ENCODE measurements at places on chromosomes 16 and 17.

GRCh38 chr17:61383689-61384201 lies 15.9 kb upstream of the TBX2 start:
- no peak for DNase-seq

DNA sequence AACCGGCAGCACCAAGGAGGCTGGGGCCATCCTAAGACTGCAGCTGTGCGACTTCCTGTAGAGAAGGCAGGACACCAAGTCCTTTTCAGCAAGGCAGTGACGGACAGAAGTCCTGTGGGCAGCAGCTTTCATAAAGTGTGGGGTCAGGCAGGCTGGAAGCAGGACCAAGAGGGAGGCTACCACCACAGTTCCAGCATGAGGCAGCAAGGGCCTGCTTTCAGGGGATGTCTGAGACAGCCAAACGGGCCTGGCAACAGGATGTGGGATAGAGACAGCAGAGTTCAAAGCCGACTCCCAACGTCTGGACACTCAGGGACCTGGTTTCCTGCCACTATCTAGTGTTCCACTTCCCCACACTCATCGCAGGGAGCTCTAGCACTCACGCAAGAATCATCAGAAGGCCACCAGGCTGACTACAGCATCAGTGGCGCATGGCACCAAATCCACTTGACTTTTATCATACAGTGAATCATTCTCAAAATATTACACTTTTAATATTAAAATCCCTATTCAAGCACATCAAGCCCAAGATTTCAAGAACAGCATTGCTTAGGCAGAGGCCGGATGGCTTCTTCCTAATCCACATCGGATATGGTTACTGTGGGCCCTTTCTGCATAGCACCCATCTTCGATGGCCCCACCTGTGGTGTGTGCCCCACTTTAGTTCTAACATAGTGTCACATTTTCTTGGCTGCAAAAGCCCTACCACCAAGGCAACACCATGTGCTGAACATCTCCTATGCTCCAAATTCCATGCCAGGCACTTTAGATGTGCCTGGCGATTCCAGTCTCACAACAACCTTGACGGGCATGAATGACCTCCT lies 5.2 kb downstream of the USP7 start:
- DNase-seq, result peak; percentile 36

- no peak for DNase-seq
Measured at GRCh38 chr17:42878924-42879595, 21.5 kb upstream of the G6PC1 start.

GRCh38 chr17:45063198-45063597 lies 2.1 kb downstream of the NMT1 start:
- no peak for DNase-seq

DNA sequence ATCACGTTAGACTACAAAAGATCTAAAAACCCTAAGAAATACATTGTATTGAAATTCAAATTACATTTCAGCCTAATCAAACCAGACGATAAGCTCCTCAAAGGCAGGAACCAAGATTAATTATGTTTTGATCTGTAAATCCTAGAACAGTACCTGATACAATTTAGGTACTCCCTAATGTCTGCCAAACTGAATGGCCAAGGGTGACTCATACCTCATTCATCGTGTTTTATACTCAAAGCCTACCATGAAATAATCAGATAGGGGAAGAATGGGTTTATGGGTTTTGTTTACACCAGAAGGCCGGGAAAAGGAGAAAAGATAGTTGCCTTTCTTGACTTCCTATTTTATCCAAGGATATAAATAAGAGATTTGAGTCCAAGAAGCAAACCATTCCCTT lies 19.3 kb downstream of the MMD start:
- DNase-seq, result no peak

- DNase-seq, result no peak
Measured at GRCh38 chr16:83958846-83959565, 6.0 kb downstream of the OSGIN1 start.

DNA sequence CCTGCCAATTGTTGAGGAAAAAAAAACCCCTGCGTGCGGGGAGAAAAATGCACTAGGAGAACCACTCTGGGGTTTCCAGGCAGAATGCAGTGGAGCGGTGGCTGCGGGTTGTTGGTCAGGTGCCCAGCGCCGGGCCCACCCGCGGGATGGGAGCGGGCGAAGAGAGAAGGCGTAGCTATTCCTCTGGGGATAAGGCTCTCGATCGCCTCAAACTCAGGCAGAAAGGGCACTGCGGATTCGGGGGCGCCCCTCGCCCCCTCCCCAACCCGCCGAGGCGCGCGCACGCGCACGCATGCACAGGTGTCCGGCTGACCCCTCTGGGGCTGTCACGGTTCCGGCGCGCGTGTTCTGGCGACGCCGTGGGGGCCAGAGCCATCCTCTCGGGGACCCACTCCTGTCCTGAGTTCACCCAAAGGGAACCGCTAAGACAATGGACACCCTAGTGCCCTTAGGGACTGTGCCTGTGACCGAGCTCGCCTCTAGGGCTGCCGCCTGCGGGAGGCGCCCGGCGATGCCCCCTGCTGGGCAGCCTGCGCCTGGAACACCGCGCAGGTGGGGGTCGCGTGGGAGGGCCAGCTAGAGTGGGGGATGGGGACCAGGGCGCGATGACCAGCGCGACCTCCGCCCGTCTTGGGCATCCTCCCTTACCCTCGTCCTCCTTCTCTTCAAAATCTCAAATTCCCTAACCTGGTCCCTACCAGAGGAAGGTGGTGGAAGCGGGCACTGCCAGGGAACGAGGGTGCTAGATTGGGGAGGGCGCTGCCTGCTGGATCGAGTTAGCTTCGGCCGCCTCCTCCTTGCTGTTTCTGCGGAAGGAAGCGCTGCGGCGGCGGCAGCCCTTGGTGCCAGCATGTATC lies 14.4 kb upstream of the CBX8 start:
- DNase-seq, result no peak

GRCh38 chr16:55447231-55447630 lies 31.8 kb upstream of the MMP2 start:
- no peak for DNase-seq

DNA sequence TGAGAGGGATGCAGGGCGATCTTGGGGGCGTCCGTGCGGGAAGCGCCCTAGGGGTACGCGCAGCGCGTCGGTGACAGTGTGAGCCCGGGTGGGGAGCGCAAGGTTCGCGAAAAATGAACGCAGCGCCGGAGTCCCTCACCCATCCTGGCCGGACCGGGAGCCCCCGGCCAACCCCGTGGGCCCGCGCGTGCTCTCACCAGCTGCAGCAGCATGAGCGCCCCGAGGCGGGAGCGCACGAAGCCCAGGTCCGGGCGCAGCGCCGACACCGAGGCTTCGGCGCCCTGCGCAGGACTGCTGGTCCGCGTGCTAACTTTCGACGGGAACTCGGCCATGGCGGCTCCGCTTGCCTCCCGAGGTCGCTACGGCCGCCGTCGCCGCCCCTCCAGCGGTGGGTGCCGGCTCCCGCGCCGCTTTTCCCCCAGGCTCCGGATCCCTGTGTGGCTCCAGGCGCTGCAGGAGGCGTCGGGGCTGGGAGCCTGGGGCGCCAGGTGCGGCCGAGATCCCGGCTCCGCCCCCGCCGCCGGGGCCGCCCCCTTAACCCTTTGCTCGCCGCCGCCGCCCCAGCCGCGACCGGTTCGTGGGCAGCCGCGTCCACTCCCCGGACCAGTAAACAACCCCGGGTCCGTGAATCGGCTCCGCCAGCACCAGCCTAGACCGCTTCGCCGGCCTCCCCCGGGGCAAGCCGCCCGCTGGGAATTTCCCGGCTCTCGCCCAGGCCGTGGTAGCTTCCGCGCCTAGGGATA lies at the start of gene PLLP:
PLLP (minus strand) TSS at position 464 of the 743 bp plus-strand sequence; CDS start at position 332, 132 bp downstream.
- peak; percentile 51 for DNase-seq

- DNase-seq, result no peak
Measured at GRCh38 chr16:75264457-75264998, 13.1 kb upstream of the BCAR1 start.

DNA sequence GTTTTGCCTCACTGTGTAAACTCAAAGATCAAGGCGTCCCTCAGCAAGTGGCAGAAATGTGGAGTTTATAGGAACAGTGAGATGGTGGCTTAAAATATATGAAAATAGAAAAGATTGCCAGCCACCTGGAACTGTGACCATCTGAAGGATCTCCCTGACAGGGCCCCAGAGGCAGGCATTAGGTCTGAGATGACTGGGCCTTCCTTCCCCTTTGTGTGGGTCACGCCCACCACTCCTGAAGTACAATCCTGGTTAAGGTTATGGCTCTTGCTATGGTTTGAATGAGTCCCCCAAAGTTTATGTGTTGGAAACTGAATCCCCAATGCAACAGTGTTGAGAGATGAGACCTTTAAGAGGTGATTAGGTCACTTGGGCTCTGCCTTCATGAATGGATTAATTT lies 6.4 kb downstream of the ST6GALNAC2 start:
- no peak for DNase-seq

GRCh38 chr17:13030459-13031300 lies 12.9 kb upstream of the ELAC2 start:
- peak; percentile 23 for DNase-seq

DNA sequence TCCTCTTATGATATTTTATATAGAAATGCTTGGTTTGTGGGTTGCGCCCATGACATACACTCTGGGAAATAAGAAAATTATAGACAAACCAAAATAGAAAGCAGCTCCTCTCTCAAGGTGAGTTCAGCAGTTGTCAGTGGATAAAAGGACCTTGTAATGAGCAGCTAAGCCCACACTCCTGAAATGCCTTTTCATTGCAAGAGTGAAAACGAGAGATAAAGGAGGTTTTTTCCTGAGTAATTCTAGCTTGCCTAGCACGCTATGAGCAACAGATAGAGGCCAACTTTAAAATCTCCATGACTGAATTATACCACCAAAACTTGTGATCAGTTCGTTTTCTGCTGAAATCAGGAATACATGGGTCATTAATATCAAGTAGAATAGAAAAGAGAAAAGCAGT lies 261.8 kb upstream of the CACNG5 start:
- DNase-seq, result no peak

GRCh38 chr17:73943416-73944110 lies 259.9 kb upstream of the RPL38 start:
- no peak for DNase-seq

GRCh38 chr17:67055041-67055443 lies 10.7 kb downstream of the CACNG1 start:
- no peak for DNase-seq

DNA sequence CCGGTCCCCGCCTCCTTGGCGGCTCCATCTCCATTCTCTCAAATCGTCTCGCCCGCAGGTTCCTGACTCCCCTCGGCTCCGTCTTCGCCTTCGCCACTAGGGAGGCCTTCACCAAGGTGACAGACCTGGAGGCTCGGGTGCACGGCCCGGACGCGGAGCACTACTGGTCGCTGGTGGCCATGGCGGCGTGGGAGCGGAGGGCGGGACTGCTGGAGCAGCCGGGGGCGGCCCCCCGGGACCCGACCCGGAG lies 862 bp downstream of the GLTPD2 start:
- DNase-seq, result no peak

DNA sequence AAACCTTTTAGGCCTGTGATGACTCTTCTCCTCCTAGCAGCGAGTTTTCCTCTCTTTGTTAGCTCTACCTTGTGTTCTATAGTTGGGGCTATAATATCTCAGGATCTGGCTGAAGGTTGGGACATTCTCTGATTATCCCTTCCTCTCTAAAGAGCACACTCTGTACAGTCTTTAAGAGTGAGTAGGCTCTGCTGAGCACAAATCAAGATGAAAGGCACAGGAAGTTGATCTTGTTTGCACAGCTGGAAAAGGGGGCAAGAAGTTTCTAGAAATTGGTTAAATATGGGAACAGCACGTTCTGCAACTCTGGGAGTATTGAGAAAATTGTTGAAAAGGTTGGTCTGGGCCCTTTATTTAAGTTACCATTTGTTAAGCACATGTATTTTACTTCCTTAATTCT lies 240.9 kb downstream of the CDH11 start:
- no peak for DNase-seq

DNA sequence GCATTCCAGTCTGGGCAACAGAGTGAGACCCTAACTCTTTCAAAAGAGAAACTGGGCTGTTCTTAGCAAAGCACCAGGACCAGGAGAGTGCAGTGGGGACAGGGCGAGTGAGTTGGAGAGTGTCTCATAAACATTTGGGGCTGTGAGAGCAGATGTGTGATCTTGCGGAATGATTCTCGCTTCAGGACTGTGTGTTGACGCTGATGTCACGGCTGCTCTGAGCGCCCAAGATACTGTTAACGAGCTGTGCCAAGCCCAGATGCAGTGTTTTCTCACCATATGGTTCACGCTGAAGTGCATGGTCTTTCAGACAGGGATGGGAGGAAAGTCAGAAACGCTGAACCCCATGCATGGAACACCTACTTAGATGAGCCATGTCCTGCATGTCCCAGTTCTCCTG lies 438.2 kb downstream of the HS3ST4 start:
- DNase-seq, result no peak

- no peak for DNase-seq
Measured at GRCh38 chr16:48608452-48608851, 1.5 kb downstream of the N4BP1 start.

DNA sequence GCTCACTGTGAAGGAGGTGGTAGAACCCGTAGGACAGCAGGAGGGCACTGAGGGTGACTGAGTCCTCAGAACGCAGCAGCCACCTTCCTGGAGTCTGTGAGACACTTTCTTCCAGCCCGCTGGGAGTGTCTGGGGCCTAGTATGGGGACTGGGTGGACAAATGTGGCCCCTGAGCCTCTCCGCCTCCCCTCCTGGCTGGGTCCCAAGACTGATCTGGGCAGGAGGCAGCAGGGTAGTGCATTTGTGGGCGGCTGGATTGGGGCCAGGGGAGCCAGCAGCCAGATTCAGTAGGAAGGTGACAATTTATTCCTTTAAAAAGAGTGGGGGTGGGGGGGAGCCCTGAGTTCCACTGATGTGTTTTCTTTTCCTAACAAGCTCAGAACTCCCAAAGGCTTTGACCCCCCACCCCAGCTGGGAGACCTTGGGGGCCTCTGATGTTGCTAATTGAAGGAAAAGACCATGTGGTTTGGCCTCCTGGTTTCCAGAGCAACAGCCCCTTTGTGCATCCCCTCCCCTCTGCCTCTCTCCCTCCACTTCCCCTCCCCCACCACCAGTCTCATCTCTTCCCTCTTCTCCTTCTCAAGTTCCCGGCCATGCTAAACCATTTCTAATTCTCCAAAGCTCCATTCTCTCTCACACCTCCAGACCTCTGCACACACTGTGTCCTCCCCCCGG lies 4.4 kb downstream of the CLEC19A start:
- no peak for DNase-seq

DNA sequence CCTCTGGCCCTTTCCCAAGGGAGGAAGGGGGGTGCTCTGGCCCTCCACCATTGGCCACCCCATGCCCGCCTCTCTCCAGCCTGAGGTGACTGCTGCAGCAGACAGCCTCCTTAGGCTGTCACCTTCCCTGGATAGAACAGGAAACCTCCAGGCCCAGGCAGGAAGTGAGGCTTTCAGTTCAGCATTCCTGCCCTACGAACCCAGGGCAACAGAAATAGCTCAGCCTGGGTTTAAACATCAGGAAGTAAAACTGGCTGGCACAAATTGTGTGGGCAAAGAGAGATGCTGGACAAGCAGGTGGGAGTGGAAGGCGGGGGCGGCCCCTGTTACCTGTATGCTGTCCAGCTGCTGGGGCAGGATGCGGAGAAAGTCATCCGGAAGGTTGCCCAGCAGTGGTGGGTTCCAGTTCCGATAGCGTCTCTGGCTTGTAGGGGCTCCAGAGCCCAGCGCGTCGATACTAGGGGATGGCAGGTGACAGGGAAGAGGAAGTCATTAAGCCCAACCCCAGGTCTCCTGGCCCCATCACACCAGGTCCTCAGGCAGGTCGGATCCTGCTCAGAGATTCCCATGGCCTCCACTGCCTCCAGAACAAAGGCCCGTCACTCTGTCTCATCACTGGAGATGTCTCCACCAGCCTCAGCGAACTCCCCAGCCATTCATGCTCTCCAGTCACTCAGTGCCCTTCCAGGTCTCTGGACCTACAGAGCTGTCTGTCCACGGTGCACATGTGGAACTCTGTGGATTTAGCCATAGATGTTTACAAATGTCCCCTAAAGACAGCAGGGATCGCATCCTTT lies 23.6 kb upstream of the MRPS23 start:
- DNase-seq, result no peak
